ENCODE measurements at places on chromosomes 5 and 9.

DNA sequence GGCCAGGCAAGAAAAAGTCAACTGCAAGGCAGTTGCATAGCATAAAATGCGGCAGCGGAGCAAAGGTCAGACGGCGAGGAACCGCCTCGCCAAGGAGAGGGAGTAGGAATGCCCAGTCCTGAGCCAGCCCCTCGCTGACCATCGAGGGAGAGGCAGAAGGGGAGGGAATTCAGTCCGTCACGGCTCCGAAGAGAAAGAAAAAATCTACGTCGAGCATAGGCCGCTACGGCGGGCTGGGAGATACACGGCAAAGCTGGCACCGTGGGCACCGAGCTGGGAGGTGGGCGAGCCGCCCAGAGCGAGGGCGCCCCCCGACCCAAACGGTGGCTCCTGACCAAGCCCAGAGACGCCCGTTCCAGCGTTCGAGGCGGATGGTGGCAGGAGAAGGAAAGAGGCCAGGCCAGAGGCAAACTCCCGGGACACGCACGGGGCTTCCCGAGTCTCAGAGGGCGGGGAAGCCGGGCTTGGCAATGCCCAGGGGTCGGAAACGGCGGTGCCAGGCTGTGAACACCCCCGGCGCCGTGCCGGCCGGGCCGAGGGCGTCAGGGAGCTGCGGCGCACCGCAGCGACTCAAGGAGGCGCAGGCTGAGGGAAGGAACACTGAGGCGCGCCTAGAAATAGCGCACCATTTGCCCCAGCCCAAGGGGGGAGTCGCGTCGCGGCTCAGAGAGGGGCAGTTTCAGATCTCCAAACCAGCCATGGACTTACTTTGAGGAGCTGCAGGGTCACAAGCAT is 518 bp downstream of the SPRY4 start:
- DNase-seq: no peak

GRCh38 chr9:26516773-26517343 is 375.7 kb downstream of the CAAP1 start:
- DNase-seq: no peak

DNA sequence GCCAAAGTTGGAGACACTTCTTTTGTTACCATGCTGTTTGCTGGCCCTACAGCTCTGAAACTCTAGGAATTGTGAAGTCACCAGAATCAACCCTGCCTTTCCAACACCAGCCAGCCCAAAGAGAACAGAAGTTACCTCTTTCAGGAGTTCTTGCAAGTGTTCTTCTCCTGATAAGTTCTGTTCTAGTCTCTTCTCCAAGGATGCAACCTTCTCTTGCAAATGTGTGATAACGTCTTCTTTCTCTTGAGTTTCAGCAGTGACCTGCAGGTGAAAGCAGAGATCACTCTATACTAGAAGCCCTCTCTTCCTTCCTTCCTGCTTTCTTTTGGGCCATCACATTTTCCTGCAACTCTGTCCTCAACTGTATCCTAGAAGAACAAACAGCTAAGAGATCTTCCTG is 29.1 kb downstream of the GOLGA1 start:
- DNase-seq: no peak

DNA sequence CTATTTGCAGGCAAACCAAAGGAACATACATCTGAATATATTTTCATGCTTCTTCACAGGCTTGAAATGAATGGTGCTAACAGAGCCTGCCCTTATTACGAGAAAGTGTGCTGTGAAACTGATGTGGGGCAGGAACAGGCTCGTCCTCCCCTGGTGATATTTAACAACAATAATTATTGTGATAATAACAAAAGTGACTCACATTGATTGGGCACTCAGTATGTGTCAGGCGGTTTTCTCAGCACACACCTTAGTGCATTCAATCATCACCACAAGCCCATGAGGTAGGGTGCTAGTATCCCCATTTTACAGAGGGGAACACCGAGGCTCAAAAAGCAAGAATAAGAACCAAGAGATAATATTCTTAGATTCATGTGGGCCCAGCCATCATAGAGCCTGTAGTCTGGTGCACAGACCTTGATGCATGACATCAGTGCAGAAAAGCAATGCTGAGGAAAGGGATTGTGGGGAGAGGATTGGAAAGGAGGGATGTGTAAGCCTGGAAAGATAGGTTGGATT is 18.1 kb upstream of the BOD1 start:
- no peak for DNase-seq

GRCh38 chr5:32765266-32765665 is 54.1 kb downstream of the NPR3 start:
- DNase-seq: no peak

DNA sequence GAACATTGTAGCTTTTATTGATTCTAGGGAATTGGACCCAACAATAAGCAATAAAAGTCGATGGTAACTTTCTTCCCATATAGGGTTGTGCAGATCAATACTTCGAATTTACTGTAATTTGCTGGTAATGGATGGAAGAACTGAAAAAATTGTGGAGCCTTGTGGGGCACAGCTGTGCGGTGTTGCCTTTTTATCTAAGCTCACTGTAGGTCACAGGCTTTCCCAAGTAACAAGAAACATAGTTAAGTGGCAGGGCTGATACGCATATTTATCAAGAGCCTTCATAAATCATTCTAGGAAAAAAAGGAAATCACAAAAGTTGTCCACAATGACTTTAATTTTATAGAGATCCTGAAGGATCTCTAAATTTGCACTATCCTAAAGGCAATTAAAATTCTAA is 292.9 kb downstream of the MAST4 start:
- DNase-seq: no peak

- DNase-seq: no peak
These were observed 79.3 kb downstream of the SHB start for GRCh38 chr9:37989701-37990100.

DNA sequence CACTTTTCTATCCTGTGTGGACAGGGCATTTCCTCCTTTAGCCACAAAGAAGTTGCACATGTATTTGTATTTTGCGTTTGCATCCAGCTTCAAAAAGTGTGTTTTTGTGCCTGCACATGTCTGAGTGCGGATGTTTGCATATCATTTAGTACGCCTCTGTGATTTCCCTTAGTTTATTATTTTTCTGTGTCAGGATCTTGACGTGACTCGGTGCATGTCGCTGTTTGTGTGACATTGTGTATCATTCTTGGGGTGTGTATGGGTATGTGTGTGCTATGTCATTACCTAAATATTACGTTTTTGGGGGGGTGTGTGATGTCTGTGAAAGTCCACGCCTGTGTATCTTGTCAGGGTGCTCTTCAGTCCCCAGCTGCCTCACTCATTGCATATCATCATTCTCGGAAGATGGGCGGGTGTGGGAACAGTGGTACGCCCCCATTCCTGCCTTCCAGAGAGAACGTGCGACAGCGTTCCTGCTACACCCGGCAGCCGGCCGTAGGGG is 416 bp upstream of the PAIP2 start:
- no peak for DNase-seq

- DNase-seq: no peak
These were observed 8.5 kb downstream of the LCP2 start for GRCh38 chr5:170289121-170289520.

DNA sequence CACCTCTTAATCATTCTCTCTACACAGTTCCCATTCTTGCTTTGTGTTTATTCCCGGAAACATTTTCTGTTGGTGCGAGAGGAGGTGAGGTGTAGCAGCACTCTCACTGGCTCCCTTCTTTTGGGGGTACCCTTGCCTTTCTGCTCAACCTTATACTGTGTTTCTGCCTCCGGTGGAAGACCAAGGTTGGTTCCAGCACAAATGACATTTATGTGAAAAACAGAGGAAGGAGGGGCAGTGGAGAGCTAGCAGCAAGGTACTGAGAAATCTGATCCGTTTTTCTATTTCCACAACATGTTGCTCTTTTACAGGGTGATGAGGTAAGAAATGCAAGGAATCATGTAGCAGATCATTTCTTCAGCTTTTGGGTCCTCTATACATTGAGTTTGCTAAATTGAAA is 648.0 kb upstream of the DMAC1 start:
- DNase-seq: no peak
